Stimulated activated CD4-positive, alpha-beta T cell treated with anti-CD3 and anti-CD28 coated beads, Interleukin-2, amount 100 ng/mL, for 24 hours (primary cell): ENCODE measurements at places on chromosomes 2 and 18.

- no peak for DNase-seq
These were observed 338.0 kb downstream of the TMX3 start for GRCh38 chr18:68376926-68377325.

GRCh38 chr2:74571058-74571457, 16.5 kb downstream of the DOK1 start:
- DNase-seq, result no peak

DNA sequence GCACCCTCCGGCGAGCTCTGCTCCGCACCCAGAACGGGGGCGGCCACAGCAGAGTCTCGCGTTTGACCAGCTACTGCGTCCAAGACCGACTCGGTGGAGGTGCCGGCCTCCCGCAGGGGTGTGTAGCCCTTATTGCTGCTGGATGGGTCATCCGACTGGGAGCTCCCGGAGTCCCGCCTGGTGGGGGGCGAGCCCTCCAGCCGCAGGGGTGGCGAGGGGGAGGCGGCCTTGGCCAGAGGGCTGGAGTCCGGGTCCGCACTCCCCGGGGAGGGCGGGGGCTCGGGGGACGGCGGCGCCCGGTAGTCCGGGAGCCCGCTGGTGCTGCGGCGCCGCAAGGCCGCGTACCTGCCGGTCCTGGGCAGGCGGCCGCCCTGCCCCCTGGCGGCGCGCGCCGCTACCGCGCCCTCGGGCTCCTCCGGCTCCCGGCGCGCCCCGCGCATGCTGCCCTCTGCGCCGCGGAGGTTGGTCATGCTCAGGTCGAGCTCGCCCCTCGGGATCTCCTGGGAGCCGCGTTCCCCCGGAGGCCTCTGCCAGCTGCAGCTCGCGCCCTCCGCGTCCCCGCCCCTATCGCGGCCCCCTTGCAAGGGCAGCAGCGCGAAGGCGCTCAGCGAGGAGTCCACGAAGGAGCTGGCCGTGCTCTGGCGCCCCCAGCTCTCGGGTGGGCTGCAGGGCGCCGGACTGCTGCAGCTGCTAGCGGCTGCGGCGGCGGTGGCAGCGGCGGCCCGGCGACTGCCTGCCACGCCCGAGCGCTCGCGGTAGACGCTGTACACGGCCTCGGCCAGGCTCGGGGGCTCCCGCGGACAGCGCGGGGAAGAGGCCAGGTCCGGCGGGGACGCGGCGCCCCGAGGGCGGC, 4.8 kb downstream of the TMEM200C start:
- DNase-seq, result no peak

GRCh38 chr18:26479681-26480079, 68.7 kb downstream of the KCTD1 start:
- DNase-seq, result no peak

- no peak for DNase-seq
These were observed 14.8 kb downstream of the TRABD2A start for GRCh38 chr2:84866122-84866521.

GRCh38 chr18:11994336-11994702, 13.0 kb downstream of the IMPA2 start:
- DNase-seq, result no peak
